NCI-H510A treated with DMSO at 0.1 percent for 48 hours (cell line): ENCODE measurements at places on chromosomes 5 and 9.

GRCh38 chr5:122999947-123000563, 36.5 kb downstream of the PPIC start:
- DNase-seq: peak; percentile 18

DNA sequence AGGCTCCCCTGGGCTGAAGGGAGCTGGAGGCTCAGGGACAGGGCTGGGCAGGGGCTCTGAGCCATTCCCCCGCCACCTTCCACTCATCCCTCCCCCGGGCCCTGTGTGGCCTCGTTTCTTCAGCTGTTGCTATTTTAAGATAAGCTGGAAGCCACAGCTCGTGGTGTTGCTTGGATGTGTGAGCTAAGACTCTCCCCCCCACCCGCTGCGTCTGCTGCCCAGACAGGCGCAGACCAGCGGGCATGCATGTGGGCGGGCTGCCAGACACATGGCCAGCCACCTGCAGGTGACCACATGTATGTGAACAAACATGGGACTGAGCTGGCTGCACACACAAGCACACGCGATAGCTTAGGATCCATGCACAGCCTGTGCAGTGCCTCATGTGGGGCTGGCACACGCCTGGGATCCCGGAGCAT, 8.7 kb downstream of the SNCB start:
- DNase-seq: no peak

- DNase-seq: no peak
Observed at GRCh38 chr9:101751895-101752294, 13.4 kb upstream of the GRIN3A start.

GRCh38 chr9:136031741-136032730, 63.1 kb downstream of the NACC2 start:
- DNase-seq: no peak

- DNase-seq: no peak
Observed at GRCh38 chr5:59117320-59117719, 534.4 kb downstream of the RAB3C start.

DNA sequence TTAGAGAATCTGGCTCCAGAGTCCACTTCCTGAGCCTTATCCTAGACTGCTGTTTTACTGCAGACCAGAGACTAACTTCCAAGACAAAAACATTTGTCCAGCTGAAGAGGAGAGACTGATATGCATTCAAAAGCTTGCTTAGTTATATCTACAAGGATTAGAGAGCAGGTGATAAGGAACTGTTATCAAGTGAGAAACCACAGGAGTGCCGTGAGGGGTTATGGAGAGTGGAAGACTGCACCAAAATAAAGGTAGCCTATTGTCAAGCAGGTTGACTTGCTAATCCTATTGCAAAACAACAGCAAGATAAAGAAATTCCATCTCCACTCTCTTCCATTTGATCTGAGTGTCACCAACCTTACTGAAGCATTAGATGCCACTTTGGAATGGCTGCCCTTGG, 139.1 kb downstream of the SCAMP1 start:
- no peak for DNase-seq

DNA sequence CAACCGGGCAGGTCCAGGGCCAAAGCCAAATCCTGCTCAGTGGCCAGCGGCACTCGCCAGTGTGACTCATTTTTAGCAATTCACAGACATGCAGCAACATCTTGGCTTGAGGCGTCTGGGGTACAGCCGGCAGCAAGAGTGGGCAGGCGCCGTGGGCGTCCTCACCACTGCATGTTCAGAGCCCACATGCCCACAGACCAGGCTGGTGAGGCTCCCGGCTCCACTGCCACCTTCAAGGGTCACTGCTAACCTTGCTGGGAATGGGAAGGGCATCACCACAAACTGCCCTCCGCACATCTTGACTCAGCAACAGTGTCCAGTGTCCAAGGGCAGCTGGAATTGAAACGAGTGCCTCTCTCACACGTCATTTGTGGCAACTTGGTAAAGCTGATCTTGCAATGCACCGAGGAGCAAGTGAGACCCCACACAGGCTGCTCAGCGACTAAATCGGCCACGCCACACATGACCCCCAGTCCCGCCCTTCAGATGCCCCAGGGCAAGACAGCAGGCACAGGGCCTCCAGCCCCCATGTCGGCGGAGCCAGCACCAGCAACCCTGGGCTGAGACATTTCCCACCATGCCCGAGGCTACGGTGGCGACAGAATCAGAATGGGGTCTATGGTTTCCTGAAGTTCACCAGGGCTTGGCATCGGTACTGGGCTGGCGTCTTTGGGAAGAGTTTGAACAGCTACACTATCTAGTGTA, 140.3 kb downstream of the ROR2 start:
- no peak for DNase-seq

GRCh38 chr5:59390989-59391388, 502.5 kb downstream of the PDE4D start:
- no peak for DNase-seq

GRCh38 chr9:38250279-38251035, 142.0 kb upstream of the ALDH1B1 start:
- DNase-seq: no peak

- DNase-seq: no peak
Observed at GRCh38 chr5:103981592-103981991, 419.0 kb upstream of the NUDT12 start.
